Dermis microvascular lymphatic vessel endothelial cell (primary cell): ENCODE measurements at places on chromosomes 5 and 9. TPM values are rescaled to one million over a fixed set of nuclear protein-coding genes. Genes with fewer than 3 reads are reported as not detected.

MELK gene
- total RNA-seq = 8.7 and 19.9 TPM in 2 replicates

DDX4 gene
- not detected in 2 replicates for total RNA-seq

DNA sequence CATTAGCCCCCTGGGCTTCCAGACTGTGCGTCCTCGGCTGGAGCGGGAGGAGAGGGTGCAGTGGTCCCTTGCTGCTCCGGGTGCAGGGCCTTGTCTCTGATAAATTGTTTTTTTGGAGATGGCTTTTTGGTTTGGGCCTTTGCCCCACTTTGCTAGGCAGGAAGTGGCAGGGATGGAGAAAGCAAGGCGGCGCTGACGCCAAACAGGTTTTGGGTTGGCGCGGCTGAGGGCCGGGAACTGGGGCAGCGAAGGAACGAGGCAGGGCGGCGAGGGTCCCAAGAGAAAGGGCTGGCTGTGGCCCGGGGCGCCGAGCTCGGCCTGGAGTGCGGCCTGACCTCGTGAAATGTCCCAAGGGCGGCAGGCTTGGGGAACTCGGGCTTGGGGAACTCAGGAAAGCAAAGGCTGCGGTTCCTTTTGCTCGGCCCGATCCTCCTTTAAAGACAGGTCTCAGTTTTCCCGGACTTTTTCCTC, 4.1 kb downstream of the LHX2 start:
- DNase-seq = no peak

GRCh38 chr9:125888211-125888610, 141.0 kb downstream of the PBX3 start:
- no peak for DNase-seq
